Activated naive CD4-positive, alpha-beta T cell treated with anti-CD3 and anti-CD28 coated beads for 36 hours (primary cell): ENCODE measurements at places on chromosomes 13 and 19.

- peak within 1 kb of the TSS; percentile 54 for H3K27ac ChIP-seq
- peak within 1 kb of the TSS; percentile 87 for H3K4me3 ChIP-seq
- no peaks in the 10 kb centered on the region for H3K36me3 ChIP-seq
- no peaks in the 10 kb centered on the region for H3K27me3 ChIP-seq
- H3K4me1 ChIP-seq: peaks cover 36% of the 10 kb centered on the region
Observed at GRCh38 chr13:26253787-26254582, at the start of gene CDK8. Gene CDK8 (plus strand): TSS chr13:26254129. CDS start chr13:26254642, 513 bp downstream.

DNA sequence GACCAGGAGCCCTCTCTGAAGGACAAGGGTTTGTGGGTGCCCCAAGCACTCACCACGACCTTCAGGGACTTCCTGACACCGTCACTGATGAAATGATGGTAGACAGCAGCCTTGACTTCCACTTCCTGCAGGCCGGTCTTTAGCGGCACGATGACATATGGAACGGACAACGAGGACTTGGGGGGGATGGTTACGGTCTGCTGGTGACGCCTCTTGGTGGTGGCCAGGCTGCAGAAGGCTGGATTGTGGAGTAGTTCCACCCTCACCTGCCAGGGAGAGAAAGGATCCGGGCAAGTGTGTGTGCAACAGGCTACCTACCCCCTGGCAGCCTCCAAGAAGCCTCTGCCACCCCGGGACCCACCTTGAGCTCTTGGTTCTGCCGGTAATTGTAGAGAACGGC, 23.2 kb downstream of the C3 start:
- no peaks in the 10 kb centered on the region for H3K36me3 ChIP-seq
- no peaks in the 10 kb centered on the region for H3K27me3 ChIP-seq
- H3K27ac ChIP-seq: no peak overlapping the region
- no peaks in the 10 kb centered on the region for H3K4me1 ChIP-seq
- DNase-seq: no peak
- H3K4me3 ChIP-seq: no peak overlapping the region

- no peaks in the 10 kb centered on the region for H3K36me3 ChIP-seq
- DNase-seq: no peak
- H3K4me3 ChIP-seq: no peak overlapping the region
- peaks cover 48% of the 10 kb centered on the region for H3K4me1 ChIP-seq
Observed at GRCh38 chr13:46586751-46587514, 34.0 kb downstream of the LRCH1 start.

- no peak for DNase-seq
- H3K4me1 ChIP-seq: no peaks in the 10 kb centered on the region
- no peaks in the 10 kb centered on the region for H3K36me3 ChIP-seq
- no peak overlapping the region for H3K27ac ChIP-seq
- peaks cover 2% of the 10 kb centered on the region for H3K27me3 ChIP-seq
- H3K4me3 ChIP-seq: no peak overlapping the region
Observed at GRCh38 chr13:36163809-36164308, 32.7 kb upstream of the DCLK1 start.

DNA sequence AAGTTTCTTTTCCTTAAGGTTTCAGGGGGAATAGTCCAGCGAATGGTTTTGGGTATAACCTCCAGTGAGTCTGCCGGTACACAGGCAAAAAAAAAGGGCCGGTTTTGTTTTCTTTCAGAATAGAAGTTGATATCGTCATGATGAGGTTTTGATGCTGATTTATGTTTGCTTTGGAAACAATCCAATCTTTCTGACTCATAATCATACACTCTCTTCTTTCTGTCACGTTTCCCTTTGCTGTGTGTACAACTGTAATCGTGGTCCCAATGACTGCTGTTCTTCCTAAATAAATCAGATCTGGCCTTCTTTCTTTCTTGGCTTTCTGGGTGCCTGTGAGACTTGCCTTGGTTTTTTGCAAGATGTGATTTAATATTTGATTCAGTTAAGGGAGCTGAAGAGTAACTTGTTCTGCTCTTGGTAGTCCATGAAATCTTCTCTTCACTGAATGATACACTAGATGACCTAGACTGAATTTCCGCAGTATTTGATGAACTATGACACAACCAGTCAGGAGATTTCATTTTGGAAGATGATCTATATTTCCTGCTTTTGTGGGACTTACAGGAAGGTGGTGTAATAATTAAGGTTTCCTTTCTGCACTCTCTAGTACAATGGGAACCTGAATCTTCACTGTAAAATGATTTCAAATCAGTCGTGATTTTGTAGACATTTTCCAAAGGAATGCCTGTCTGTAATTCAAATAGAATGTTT, 34.9 kb upstream of the METTL21C start:
- H3K27me3 ChIP-seq: peaks cover 16% of the 10 kb centered on the region
- H3K4me1 ChIP-seq: no peaks in the 10 kb centered on the region
- no peaks in the 10 kb centered on the region for H3K36me3 ChIP-seq
- no peak overlapping the region for H3K27ac ChIP-seq

- peaks cover 50% of the 10 kb centered on the region for H3K36me3 ChIP-seq
- DNase-seq: no peak
- no peak overlapping the region for H3K27ac ChIP-seq
- H3K4me3 ChIP-seq: no peak overlapping the region
- peaks cover 67% of the 10 kb centered on the region for H3K4me1 ChIP-seq
Observed at GRCh38 chr19:46608178-46608577, 7.0 kb downstream of the CALM3 start.

DNA sequence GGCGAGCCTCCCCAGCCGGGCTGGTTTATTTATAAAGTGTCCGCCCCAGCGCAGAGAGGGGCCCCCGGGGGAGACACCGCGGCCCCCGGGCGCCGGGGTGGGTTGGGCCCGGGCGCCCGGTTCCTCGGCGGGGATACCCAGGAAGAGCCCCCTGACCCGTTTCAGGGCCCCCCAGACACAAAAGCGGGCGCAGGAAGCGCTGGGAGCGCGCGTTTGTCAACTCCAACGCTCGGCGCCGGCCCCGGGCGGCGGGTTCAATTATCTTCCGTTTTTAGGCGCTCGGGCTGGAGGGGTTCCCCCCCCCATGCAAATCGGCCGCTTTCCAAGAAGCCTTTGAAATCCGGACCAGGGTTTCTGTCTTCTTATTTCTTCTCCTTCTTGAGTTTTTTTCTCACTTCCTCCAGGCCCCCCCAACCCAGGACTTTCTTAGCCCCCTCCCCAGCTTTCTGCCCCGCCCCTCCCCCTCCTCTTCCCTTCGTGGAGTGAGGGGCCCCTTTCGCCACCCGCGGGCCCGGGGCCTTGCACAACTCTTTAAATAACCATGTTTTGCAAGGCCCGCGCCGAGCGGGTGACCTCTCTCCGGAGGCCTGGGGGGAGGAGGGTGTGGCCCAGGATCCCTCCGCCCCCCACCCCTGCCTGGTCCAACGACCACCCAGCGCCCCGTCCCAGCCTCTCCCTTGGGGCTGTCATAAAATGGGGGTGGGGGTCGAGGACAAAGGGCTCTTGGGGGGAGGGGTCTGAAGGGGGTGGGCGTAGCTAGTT, 935 bp downstream of the ARID3A start:
- H3K4me1 ChIP-seq: peaks cover 4% of the 10 kb centered on the region
- peak overlapping the region; percentile 73 for H3K4me3 ChIP-seq
- no peaks in the 10 kb centered on the region for H3K27me3 ChIP-seq
- H3K27ac ChIP-seq: no peak overlapping the region
- H3K36me3 ChIP-seq: no peaks in the 10 kb centered on the region
- peak; percentile 91 for DNase-seq

GRCh38 chr19:1861599-1862031, 1.8 kb downstream of the KLF16 start:
- H3K4me3 ChIP-seq: peak overlapping the region; percentile 90
- H3K27ac ChIP-seq: peak overlapping the region; percentile 60
- no peak for DNase-seq
- peaks cover 41% of the 10 kb centered on the region for H3K4me1 ChIP-seq
- H3K36me3 ChIP-seq: no peaks in the 10 kb centered on the region
- H3K27me3 ChIP-seq: no peaks in the 10 kb centered on the region

GRCh38 chr19:542173-542866, 1.5 kb upstream of the GZMM start:
- H3K36me3 ChIP-seq: peaks cover 5% of the 10 kb centered on the region
- H3K4me3 ChIP-seq: no peak overlapping the region
- no peak for DNase-seq
- no peaks in the 10 kb centered on the region for H3K27me3 ChIP-seq
- no peak overlapping the region for H3K27ac ChIP-seq

DNA sequence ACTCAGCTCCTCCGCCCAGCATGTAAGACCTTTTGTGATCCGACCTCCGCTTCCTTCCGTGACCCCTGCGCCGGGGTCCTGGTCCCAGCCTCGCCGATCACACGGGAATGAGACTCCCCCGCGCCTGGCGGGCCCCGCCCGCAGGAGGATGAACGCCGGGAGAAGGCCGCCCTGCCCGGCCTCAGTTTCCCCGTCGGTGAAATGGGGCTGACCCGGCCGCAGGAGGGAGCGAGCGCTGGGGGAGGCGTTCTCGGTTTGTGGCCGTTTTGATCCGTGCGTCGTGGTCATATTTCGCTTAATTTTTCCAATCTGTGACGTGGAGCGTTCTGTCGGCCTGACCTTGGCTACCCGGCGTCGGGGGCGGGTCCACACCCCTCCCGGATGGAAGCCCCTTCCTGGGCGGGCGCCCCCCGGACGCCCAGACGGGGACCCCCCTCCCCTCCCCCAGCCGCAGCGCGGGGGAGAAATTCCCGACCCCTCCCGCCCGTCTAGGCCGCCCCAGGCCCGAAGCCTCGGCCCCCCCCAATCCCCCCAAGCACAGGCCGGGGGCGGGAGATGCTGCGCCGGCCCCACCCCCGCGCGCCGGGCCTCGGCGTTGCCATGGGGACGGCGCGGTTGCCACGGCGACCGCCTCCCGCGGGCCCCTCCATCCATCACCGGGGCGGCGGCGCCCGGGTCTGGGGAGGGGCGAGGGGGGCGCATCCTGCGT, 11.1 kb downstream of the PALM start:
- no peak overlapping the region for H3K27ac ChIP-seq
- H3K4me1 ChIP-seq: no peaks in the 10 kb centered on the region
- DNase-seq: no peak
- no peak overlapping the region for H3K4me3 ChIP-seq
- H3K36me3 ChIP-seq: no peaks in the 10 kb centered on the region

DNA sequence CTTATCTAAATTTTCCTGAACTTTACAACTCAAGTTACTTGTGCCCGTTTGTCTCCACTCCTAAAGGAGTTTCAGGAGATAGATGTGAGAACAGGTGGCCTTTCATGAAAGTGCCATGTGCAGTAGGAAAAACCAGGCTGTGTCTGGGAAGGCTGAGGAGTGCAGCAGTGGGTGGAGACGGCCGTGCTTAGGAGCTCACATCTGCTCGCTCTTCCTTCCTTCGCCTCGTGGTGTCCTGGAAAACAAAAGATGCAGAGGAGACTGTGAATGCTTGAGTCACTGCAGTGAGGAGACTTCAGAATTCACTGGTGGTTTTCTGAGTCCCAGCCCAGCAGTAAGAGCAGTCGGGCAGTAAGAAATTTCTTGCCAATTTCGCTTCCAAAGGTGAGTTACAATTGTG, 138.4 kb upstream of the RNF113B start:
- no peaks in the 10 kb centered on the region for H3K36me3 ChIP-seq
- no peak for DNase-seq
- no peak overlapping the region for H3K4me3 ChIP-seq

GRCh38 chr19:30263830-30264381, 108.3 kb upstream of the ZNF536 start:
- H3K36me3 ChIP-seq: no peaks in the 10 kb centered on the region
- no peak overlapping the region for H3K27ac ChIP-seq
- DNase-seq: no peak
- H3K27me3 ChIP-seq: peaks cover 22% of the 10 kb centered on the region
- H3K4me3 ChIP-seq: no peak overlapping the region

DNA sequence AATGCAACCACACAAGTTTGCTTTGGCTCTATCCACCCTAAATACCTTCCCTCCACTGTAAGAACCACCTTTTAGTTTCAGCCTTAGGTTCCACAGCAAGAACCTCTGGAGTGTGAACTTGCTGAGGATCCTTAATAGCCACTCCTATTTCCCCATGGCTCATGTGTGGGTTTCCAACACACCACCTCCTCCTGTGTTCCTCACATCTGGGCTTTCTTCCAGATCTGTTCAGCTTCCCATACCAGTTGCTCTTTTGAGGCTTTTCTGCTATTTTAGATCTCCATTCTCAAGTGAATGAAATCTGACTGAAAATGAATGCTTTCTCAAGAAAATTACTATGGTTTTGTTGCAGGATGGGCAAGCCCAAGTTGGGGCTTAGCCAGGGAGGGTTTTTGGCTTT, 104.8 kb upstream of the MIR17HG start:
- no peak overlapping the region for H3K4me3 ChIP-seq
- DNase-seq: no peak
- H3K4me1 ChIP-seq: no peaks in the 10 kb centered on the region

- no peak for DNase-seq
- peak overlapping the region; percentile 92 for H3K4me3 ChIP-seq
- no peaks in the 10 kb centered on the region for H3K27me3 ChIP-seq
- peaks cover 34% of the 10 kb centered on the region for H3K4me1 ChIP-seq
Observed at GRCh38 chr19:17860331-17860992, 752 bp downstream of the RPL18A start.

DNA sequence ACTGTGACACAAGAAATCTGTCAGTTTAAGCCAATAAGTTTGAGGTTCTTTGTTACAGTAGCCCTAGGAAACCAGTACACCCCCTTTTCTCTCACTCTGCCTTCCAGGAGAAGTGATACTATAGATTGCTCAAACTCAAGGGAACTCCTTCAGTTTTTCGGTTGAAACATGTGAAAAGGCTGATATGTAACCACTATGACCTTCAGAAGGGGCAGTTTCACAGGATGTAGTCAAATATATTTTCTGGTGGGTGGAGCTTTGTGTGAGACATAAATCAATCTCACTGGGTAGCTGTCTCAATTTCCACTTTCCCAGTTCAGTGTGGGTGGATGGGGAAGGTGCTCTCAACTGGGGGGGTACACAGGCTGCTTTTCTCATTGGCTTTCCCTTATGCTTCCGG, 41.7 kb downstream of the HTR2A start:
- no peak overlapping the region for H3K4me3 ChIP-seq
- no peaks in the 10 kb centered on the region for H3K4me1 ChIP-seq
- no peaks in the 10 kb centered on the region for H3K36me3 ChIP-seq
- no peak overlapping the region for H3K27ac ChIP-seq
- H3K27me3 ChIP-seq: peaks cover 4% of the 10 kb centered on the region

DNA sequence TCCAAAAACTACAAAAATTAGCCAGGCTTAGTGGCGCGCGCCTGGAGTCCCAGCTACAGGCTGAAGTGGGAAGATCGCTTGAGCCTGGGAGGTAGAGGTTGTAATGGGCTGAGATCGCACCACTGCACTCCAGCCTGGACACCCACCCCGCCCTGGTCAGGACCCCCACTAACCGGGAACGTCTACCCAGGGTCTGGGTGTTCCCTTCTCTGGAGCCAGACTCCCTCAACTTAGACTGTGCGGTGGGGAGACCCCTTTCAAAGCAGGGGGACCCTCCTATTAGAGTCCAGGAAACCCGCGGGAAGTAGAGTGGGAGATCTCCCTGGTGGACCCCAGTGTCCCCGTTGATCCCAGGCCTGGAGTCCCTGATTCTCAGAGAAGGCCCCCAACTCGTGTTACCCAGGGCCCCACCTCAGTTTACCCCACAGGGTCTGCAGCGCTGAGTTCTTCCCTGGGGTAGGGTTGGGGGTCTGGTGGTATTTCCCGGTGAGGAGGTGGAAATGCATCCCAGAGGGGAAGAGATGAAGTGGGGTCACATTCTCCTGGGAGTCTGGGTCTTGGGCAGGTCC, 6.1 kb upstream of the ARRDC2 start:
- no peak for DNase-seq
- H3K4me1 ChIP-seq: peaks cover 23% of the 10 kb centered on the region
- peaks cover 9% of the 10 kb centered on the region for H3K36me3 ChIP-seq
- peak overlapping the region; percentile 85 for H3K27ac ChIP-seq
